ENCODE measurements at places on chromosomes 12 and 14.

GRCh38 chr12:42469355-42470175 is 120.0 kb downstream of the PRICKLE1 start:
- DNase-seq: no peak

GRCh38 chr12:56987551-56988053 is 18.7 kb downstream of the ZBTB39 start:
- DNase-seq: peak; percentile 79

DNA sequence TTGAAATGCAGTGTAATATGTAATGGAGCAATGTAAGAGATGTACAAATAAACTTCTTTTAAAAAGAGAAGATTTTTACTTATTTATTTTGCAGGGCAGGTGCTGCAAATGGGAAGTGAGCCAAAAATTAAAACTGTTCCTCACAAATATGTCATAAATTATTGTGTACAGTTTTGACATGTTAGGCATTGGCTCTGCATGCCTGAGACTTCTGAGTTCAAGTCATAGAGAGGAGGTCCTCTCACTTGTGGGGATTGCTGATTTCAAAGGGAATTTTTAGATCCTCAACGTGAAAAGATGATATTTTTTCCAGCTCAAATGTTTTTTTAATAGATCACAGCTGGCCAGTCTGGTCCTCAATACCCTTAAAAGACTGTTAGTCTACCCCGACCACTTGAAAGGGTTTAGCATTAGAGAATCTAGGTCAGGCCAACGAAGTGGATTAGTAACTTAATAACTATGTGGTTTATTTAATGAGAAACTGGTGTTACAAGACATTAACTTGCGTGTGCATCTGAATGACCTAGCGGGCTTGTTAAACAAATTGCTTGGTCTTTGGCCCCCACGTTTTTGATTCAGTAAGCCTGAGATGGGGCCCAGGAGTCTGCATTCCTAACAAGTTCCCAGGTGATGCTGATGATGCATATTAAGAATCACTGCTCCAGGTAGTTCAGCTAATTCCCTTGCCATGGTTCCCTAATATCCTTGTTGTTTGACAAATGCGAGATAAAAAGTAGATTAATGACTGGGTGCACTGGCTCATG is 30.9 kb upstream of the WDR89 start:
- no peak for DNase-seq

DNA sequence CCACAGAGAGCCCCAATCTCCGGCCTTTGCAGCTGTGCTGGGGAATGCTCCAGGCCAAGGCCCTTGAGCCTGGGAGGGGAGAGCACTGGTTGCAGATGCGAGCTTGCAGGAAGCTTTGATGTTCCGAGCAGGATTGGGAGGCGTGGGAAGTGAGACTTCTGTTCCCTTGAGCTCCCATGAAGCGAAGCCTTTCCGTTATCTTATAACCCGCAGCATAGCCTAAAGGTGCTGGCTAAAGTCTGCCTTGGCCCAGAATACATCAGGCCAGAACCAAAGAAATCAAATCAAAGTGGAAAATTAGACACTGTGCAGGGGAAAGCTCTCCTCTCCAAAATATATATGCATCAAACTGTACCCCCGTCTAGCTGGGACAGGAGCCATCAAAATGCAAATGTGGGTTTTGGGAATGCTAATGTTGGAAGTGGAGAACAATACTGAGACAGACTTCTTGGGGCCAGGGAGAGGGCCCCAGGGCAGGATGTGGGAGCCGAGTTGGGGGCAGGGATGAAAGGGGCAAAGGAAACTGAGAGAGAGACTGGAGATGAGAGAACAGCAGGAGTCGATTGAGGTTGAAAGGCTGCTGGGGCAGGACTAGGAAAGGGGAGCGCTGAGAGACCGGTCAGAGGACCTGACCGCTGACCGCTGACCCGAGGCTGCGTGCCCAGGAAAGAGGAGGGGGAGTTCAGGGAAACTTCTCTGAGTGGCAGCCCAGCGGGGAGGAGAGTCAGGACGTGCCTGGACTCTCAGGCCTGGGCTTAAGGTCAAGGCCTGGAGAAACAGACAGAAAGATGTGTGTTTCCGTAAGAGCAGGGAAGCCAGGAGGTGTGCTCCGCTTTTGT is 152.2 kb upstream of the PARP11 start:
- DNase-seq: no peak

DNA sequence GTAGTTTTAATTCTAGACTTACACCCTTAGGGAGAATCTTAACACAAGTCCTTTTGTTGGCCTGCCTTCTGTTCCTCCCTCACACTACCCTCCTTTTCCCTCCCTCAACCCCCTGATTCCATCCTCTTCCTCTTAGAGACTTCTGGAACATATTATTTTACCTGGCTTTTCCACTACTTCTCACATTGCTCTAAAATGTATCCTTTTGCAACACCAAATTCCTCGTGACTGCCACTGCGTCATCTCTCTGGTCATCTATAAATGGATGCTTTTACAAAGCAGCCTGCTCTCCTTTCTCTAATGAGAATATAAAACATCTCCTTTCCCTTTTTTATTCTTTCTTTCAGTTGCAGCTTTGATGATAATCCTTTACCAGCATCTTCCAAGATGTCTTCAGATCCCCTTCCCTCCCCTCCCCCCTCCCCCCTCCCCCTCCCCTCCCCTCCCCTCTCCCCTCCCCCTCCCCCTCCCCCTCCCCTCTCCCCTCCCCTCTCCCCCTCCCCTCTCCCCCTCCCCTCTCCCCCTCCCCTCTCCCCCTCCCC is 93.6 kb downstream of the DIP2B start:
- peak; percentile 42 for DNase-seq

DNA sequence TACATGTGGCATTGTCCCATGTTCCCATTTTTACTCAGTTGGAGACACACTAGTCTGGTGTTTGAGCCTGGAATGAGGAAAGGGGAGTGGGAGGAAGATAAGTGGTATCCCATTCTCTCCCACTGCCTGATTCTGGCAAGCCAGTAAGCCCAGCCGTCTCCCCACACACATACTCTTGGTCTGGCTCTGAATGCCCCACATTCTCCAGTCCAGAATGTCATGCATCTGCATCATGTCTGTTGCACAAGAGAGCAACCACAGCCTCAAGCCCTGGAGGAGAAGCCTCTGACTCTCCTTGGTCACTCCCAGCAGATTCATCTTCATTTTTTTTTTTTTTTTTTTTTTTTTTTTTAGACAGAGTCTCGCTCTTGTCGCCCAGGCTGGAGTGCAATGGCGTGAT is 48.0 kb downstream of the DRAM1 start:
- DNase-seq: peak; percentile 89

GRCh38 chr12:7130701-7131501 is 730 bp downstream of the CLSTN3 start:
- DNase-seq: peak; percentile 55

DNA sequence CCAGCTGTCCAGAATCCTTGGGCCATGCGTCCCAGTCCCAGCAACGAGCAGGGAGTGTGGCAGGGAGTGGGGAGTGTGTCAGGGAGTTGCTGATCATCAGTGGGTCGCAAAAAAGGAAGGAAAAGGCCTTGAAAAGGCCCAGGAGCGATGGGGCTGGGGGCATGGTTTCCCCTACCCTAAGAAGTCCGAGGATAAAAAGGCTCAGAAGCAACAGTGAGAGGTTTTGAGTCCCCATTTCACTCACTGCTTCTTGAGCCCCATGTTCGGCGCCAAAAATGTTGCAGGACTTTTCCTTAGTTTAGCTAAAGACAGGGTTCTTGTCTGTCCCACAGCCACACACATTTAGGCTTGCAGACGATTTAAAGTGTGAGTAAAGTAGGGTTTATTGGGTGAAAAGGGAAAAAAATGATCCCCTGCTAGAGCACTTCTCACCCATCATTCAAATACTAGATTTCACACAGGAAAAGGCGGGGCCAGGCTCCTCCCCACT is 189.5 kb downstream of the KCNC2 start:
- DNase-seq: no peak

GRCh38 chr12:54700849-54701248 is 52.7 kb upstream of the DCD start:
- DNase-seq: no peak

DNA sequence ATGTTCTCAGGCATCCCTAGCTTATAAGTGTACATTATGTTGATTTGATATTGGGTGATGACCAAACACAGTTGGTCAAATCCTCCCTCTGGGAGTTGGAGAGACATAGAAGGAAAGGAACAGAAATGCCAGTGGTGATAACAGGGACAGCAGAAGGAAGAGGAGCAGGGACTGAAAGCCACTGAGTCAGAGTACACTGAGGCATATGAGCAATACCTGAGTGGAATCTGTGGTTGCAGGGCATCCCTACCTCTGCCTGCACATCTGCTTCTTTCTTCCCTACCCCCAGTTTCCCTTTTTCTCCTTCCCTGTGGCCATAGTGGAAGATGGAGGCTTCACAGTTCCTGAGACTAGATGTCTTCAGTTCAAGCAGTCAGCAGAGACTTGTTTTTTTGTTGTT is 44.9 kb downstream of the BICD1 start:
- DNase-seq: peak; percentile 44

- no peak for DNase-seq
Measured at GRCh38 chr14:71931492-71932228, 569 bp upstream of the RGS6 start.

- no peak for DNase-seq
Measured at GRCh38 chr12:10042167-10042566, 11.7 kb downstream of the CLEC9A start.

GRCh38 chr12:93176610-93177126 is 201.1 kb upstream of the NUDT4 start:
- DNase-seq: no peak

GRCh38 chr12:107736914-107737313 is 24.0 kb downstream of the PRDM4 start:
- DNase-seq: no peak

- no peak for DNase-seq
Measured at GRCh38 chr12:101919447-101919846, 42.1 kb downstream of the DRAM1 start.

DNA sequence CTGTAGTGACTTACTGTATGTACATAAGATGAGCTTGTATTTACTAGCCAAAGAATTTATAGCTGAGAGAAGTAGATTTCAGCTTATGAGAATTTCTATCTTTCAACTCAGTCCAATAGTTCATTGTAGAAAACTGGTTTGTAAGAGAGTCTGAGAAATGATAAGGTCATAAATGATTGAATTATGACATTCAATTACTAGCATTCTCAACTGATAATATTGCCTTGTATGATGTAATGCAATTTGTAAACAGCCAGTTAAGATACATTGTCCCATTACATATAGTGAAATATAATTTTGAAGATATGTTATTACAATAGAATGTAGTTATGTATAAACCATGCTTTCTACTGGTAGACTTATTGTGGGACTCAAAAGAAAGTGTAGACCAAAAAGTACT is 42.5 kb upstream of the STRAP start:
- DNase-seq: no peak

DNA sequence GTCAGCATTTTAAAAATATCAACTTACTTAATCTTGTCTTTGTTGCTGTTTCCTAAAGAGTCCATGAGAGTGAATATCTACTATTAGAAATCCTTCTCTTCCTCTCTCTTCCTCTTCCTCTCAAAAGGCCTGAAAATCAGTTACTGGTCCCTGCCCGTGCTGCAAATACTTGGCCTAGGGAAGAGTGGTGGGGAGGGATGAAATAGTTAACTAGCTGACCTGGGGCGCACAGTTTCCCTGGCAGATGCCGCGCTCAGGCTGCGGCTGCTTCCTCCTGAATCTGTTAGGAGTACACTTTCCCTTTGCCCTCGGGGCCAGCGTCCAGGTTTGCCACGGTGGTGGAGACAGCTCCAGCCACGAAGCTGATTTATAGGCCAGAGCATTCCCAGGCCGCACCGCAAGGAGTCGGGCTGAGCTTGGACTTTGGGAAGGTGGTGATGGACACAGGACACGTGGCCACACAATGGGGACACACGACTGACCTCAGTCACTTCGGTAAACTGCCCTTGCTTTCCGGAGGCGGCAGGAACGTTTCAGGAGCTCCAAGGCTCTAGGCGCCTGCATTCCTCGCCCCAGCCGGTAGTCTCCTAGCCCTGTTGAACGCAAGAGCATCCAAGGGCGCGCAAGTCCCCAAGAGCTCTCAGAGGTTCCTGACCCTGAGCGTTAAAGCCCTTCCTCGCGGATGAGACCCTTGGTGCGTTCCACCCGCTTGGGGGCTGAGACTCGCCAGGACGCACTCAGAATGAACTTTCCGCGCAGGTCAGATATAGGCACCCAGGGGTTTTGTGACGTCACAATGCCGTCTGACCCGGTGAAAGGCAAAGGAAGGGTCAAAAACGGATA is 7.1 kb upstream of the ASCL1 start:
- DNase-seq: no peak

DNA sequence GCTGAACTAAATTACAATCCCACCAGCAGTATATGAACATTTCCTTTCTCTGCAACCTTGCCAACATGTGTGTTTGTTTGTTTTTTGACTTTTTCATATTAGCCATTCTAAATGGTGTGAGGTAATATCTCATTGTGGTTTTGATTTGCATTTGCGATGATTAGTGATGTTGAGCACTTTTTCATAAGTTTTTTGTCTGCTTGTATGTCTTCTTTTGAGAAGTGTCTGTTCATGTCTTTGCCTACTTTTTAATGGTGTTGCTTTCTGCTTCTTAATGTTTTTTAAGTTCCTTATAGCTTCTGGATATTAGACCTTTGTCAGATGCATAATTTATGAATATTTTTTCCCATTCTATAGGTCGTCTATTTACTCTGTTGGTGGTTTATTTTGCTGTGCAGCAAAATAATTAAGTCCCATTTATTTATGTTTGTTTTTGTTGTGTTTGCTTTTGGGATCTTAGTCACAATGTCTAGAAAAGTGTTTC is 1262.9 kb downstream of the FSCB start:
- no peak for DNase-seq

DNA sequence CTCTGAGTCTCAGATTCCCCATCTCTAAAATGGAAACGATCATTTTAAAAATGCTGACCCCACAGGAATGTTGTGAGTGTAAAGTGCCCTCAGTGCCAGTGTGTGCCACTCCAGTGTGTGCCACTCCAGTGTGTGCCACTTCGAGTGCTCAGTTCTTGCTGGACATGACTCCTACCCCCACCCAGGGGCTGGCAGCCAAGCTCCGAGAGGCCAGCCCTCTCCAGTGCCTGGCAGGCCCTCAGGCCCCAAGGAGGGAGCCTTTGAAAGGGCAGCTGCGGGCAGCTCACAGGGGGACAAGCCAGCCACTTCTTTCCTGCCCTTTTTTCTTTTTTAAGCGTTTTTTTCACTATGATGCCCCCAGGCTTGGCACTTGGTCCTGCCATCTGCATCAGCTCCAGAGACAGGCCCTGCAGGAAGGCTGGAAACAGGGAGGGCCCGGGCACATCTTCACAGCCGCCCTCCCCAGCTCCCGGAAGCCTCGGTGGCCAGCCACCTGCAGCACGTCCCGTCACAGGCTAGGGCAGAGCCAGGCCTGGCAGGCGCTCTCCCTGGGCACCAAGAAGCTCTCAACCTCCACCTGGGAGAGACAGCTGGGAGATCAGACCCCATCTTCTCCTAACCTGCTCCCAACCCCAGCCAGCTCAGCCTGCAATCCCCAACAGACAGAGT is 29.8 kb downstream of the NCOR2 start:
- DNase-seq: no peak

- no peak for DNase-seq
Measured at GRCh38 chr14:99363616-99364290, 91.8 kb upstream of the BCL11B start.

DNA sequence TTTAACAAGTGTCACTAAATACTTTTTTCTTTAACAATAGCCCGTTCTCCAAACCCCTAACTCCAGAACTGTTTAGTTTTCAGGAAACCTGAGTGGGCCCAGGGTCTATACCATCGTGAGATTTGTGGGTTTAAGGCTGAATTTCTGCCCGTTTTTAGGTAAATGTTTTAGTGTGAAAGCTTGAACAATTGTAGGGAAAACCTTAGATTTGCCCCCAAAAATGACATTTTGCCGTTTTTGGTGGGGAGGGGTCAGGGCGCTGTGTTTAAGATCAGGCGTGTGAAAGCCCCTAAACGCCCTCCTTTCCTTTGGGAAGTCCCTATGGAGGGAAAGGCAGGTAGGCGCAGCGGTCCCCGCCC is 320 bp upstream of the PRPF39 start:
- DNase-seq: no peak
